ENCODE measurements at places on chromosomes 16 and 17. TPM values are rescaled to one million over a fixed set of nuclear protein-coding genes. Genes with fewer than 3 reads are reported as not detected.

The MEOX1 gene
- not detected for total RNA-seq

The ARHGDIG gene
- 1.6 TPM for total RNA-seq

The STX1B gene
- 2.3 TPM for total RNA-seq

The OR1A1 gene
- total RNA-seq = not detected

The SCO1 gene
- total RNA-seq = 69.7 TPM

The ITGB4 gene
- 0.09 TPM for total RNA-seq

The DRC7 gene
- total RNA-seq = not detected

The PRSS27 gene
- 1.3 TPM for total RNA-seq

The NUPR1 gene
- 56.1 TPM for total RNA-seq

The PTGES3L gene
- 0.65 TPM for total RNA-seq

The CTRB2 gene
- total RNA-seq = not detected

The TRPV3 gene
- total RNA-seq = 1.9 TPM

The HBA1 gene
- total RNA-seq = not detected

The TPPP3 gene
- total RNA-seq = 0.74 TPM

The ORMDL3 gene
- total RNA-seq = 46.9 TPM

The IL21R gene
- 0.54 TPM for total RNA-seq

The IRX6 gene
- not detected for total RNA-seq

The HBQ1 gene
- total RNA-seq = 0.63 TPM

The ABCA9 gene
- total RNA-seq = 122 TPM

The CIAO3 gene
- total RNA-seq = 20.0 TPM

The CFAP119 gene
- total RNA-seq = 2.7 TPM

The PRRT2 gene
- total RNA-seq = 7.7 TPM

The ABAT gene
- total RNA-seq = 8.3 TPM

The SOX8 gene
- 0.33 TPM for total RNA-seq

The SLC2A4 gene
- 0.18 TPM for total RNA-seq

The KIAA0753 gene
- total RNA-seq = 14.4 TPM

The C1QTNF8 gene
- total RNA-seq = not detected

The DDX42 gene
- total RNA-seq = 76.3 TPM

The CHP2 gene
- total RNA-seq = not detected

The NEUROD2 gene
- total RNA-seq = not detected

The CNTNAP4 gene
- total RNA-seq = 0.49 TPM

The PRAC2 gene
- not detected for total RNA-seq

The CA5A gene
- total RNA-seq = not detected

The ASGR1 gene
- 2.8 TPM for total RNA-seq

The ODF4 gene
- not detected for total RNA-seq

The DDX52 gene
- 29.9 TPM for total RNA-seq

The CDT1 gene
- 0.82 TPM for total RNA-seq

The ARL5C gene
- total RNA-seq = 2.1 TPM

The CDH5 gene
- total RNA-seq = 2.9 TPM

The GFAP gene
- not detected for total RNA-seq

The HSD3B7 gene
- 60.9 TPM for total RNA-seq

The CIBAR2 gene
- total RNA-seq = not detected

The ETV4 gene
- 0.41 TPM for total RNA-seq

The GAS2L2 gene
- not detected for total RNA-seq

The TLCD3B gene
- 0.18 TPM for total RNA-seq

The SPATA32 gene
- not detected for total RNA-seq

The NOG gene
- not detected for total RNA-seq

The KRTAP17-1 gene
- total RNA-seq = not detected

The CCL5 gene
- total RNA-seq = not detected

The GAST gene
- not detected for total RNA-seq

The C16orf54 gene
- total RNA-seq = not detected

The SLC38A8 gene
- total RNA-seq = not detected

The EXOC3L1 gene
- total RNA-seq = 0.98 TPM

The PGAP3 gene
- 11.1 TPM for total RNA-seq

The TEX19 gene
- total RNA-seq = not detected

All from fibroblast of the aortic adventitia (primary cell).